ENCODE measurements at places on chromosomes 2 and 18. TPM values are rescaled to one million over a fixed set of nuclear protein-coding genes. Genes with fewer than 3 reads are reported as not detected.
A peak's percentile ranks its signal among the peaks of the same experiment; 100 is the strongest.

GRCh38 chr18:63145166-63145850 lies 174.3 kb downstream of the BCL2 start:
- DNase-seq = no peak

TBR1 gene
- 0.02 TPM for total RNA-seq

DNA sequence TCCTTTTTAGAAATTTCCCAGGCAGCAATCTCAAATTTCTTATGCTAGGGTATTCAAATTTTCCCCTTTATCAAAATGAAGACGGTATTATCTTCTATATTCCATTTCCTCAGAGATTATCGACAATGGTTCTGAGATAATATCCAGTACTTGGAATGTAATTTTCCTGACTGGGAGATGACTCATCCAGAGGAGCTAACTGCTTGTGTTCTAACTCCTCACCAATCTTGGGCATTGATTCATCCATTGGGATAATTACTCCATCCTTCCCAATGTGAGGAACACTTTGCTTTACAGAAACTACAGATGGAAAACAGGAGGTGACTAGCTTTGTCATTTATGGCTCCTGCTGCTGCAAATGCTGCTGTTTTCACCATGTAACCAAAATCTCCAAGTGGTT lies 239.4 kb upstream of the LYPD1 start:
- no peak for DNase-seq

DNA sequence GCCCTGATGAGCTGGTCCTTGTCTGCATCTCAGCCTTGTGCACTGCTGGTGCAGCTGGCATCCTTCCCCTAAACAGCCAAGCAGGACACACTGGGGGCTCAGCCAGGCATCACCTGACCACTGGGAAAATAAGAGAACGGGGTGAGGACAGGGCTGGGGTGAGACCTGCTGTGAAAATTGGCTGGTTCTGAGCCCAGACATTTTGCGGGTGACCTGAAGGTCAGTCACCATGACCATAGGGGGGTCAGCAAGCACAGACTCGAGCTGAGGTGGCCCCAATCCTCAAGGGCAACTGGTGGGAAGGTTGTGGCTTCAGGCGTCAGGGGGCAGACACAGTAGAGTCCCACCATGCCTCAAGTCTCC lies 144.9 kb upstream of the TWIST2 start:
- no peak for DNase-seq

CRYBA2 gene
- not detected for total RNA-seq

FAM110C gene
- total RNA-seq = 0.15 TPM

CXCR4 gene
- total RNA-seq = 0.06 TPM

GRCh38 chr18:13628211-13628610 lies 98.1 kb downstream of the FAM210A start:
- no peak for DNase-seq

- no peak for DNase-seq
Observed at GRCh38 chr18:22734791-22735627, 198.1 kb upstream of the RBBP8 start.

- DNase-seq = no peak
Observed at GRCh38 chr18:76145521-76146376, 349.3 kb downstream of the ZNF516 start.

- DNase-seq = peak; percentile 64
Observed at GRCh38 chr2:55842046-55842445, 81.5 kb downstream of the EFEMP1 start.

DNA sequence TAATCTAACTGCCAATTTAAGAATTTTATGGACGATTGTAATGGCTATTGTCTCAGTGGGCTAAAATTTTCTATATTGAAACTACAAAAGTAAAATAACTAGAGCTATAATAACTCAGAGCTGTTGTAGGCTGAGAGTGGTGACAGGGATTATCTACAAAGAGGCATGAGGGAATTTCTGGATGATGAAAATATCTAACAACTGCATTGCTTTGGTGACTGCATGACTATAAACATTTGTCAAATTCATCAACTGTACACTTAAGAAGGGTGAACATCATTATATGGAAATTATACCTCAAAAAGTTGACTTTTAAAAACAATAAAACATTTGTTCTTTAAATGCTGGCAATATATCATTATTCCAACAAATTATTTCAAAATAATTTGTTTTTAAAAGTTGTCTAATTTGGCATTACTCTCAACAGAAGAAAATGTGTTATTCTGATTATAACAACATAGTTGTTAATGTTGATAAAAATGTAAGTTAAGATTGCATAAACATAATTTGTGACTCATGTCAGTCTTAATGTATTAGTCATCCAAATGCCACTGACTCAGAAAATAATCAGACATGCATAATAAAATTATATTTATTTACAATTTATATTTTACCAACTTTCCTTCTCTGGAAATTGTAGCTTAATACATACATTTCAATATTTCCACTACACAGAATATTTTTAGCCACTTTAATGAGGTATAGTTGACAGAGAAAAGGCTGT lies 865.1 kb upstream of the VRK2 start:
- DNase-seq = no peak

C2orf76 gene
- 15.4 TPM for total RNA-seq

ALPP gene
- 1.5 TPM for total RNA-seq

SLC19A3 gene
- 0.51 TPM for total RNA-seq

DNA sequence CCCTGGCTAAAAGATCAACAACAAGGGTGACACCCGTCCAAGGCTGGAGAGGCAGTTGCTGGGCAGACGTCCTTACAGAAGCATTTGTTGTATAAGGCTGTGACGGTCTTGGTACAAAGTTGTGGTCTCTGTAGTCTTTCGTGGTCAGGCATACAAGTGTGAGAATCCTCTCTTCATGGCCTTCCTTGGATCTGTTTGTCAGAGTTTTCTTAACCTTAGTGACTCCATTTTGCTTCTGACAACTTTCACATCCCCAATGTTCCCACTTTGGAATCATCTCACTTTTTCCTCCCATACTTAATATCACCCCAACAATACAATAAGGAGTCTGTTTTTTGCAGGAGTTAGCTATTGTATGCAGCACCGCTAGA lies 72.7 kb upstream of the ZCCHC2 start:
- no peak for DNase-seq

DNA sequence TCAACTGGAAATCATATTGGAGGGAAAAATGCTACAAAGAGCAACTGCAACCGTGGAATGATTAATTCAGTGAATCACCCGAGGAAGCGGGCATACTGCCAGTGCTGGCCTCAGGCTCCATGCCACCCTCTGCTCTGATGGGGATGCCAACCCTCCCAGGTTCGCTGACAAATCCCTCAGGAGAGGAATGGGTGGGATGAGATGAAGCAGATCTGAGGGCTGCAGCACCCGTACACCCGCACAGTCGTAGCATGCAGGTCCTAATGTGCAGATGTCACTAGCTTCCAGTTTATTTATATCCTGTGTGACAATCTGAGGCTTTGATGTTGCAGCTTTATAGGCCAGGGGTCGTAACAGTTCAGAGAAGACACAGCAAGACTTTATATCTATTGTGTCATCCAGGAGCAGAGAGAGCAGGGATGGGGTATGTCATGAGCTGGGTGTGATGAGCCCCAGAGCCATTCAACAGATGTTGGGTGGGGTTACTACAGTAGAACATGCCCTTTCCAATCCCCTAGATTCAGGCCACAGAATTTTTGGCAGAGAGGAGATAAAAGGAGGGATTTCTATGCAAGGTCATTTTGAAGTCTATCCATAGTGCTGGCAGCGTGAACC lies 44.6 kb downstream of the DPP4 start:
- DNase-seq = peak; percentile 42

ERBB4 gene
- total RNA-seq = 0.04 TPM

- peak; percentile 29 for DNase-seq
Observed at GRCh38 chr2:147364597-147364996, 480.2 kb upstream of the ACVR2A start.

CHRNG gene
- total RNA-seq = not detected

C2orf80 gene
- total RNA-seq = not detected

DNA sequence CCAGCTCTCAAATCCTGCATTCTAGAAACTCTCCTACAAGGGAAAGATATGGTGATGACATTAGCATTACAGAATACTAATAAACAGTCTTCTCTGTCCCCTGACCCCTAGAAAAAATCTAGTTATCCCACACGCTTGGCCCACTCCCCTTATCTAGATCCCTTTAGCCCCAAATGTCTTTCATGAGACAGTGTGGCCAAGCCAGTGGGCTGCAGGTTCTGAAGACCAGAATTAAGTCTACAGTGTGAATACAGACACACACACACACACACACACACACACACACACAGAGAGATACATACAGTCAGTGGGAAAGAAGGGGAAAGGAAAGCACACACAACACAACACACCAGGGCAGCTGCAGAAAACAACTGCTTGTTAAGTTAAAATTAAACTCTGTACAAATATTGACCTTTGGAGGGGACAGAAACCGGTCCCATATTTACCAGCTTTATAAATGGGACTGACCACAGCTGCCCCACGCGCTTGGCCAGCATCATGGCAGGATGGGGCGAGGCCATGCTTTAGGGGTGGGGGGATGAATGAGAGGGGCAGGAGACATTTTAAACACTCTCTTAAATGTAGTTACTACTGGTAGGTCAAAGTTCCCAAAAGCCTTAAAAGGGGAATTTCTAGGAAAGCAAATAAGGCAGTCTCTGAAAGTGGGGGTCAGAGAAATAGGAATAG lies 49.1 kb downstream of the NHEJ1 start:
- no peak for DNase-seq

DNA sequence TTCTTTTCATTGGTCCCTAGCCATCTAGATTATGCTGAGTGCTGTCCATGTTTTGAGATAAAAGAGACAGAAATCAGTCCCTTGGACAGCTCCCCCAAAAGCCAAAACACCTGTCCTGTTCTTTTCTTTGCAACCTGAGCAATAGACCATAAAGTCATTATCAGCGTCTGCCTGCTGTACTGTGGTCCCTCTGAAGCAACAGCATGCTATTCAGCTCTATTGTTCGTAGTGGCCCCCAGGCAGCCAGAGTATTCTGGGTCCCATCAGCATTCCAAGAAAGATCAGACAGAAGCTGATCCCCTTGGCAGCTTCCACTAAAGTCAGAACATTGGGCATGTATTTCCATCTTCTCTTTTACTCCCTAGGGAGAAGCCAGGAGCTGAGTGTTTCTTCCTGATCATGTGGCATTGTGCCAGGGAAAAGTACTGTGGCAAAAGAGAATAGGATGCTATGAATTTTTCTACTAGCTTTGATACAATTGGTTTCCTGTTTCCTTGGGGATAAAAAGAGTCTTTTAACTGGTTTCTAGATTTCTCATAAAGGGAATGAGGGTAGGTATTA lies 33.6 kb upstream of the ZSWIM2 start:
- no peak for DNase-seq
